ENCODE measurements at places on chromosomes 16 and 17.

DNA sequence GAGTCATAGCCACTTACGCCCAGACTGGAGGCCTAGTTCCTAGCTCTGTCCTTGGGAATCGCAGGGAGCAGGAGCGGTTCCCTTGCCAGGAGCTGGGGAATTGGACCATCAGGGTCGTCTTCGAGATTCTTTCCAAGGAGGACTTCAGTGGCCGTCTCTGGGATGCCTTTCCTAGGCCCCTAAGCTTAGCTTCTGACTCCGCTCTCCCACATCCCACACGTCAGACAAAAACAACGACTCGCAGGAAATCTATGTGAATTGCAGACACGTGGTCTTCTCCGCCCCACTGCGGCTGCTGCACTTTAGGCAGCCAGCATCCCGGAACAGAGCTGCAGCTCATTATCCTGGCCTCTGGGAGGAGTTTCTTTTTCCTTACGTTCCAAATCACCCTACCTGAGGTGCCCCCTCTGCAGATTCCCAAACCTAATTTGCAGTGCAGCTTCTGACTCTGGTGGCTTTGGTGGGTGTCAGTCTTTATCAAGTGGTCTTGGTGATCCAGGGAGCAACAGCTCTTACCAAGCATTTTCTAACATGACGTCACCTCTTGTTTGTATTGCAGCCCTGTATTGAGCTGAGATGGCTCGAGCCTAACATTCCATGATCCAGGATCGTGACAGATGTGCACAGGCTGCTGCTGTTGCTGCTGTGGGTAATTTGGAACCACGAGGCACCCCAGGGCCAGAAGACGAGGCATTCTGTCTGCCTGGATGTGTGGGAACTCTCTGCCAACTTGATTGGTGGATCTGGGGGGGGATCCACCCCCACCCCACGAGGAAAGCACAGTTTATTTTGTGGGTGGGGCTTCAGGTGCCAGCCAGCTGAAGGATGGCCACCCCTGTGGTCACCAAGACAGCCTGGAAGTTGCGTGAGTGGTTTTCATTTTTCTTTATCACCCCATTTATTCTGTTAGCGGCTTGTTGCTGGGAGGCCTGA lies 1.1 kb downstream of the KATNB1 start:
- DNase-seq = peak; percentile 38

DNA sequence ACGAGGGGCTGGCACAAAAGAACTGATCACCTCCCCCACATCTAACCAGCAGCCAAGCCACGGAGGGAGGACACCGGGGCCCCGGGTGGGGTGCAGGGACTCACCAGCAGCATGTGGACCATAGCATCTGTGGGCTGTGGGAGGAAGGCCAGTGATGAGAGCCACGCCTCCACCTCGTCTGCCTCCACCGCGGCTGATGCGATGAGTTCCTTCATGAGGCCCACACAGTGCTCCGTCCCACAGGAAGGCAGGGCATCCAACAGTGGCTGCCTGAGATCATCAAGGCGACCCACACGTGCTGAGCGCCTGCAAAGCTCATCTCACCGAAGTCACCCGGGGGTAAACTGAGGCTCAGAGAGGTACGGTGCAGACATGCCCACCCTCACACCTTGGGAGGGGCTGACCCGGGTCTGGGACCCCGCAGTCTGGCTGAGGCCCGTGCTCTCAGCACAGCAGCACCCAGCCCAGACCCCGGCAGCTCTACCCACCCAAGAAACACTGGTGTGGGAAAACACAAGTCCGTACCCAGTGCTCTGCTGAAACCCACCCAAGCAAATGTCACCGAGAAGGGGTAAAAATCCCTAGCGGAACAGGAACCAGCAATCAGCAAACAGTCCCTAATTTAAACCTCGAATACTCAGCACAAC lies 85.9 kb downstream of the LITAF start:
- DNase-seq = no peak

GRCh38 chr16:30927789-30928378 lies 4.5 kb downstream of the FBXL19 start:
- DNase-seq = no peak

DNA sequence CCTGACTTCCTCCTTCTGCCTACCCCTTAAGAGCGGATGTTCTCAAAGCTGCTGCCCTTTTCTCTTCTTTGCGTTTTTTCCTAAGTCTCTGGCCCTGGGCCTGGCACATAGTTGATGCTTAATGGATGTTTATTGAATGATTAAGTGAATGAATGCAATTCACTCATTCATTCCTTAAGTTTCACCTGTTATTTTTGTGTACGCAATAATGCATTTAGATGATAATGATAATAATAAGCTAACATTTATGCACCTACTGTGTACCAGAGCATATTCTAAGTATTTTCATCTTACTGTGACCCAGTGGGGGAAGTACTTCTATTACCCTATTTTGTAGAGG lies 4.4 kb downstream of the CCL5 start:
- no peak for DNase-seq

DNA sequence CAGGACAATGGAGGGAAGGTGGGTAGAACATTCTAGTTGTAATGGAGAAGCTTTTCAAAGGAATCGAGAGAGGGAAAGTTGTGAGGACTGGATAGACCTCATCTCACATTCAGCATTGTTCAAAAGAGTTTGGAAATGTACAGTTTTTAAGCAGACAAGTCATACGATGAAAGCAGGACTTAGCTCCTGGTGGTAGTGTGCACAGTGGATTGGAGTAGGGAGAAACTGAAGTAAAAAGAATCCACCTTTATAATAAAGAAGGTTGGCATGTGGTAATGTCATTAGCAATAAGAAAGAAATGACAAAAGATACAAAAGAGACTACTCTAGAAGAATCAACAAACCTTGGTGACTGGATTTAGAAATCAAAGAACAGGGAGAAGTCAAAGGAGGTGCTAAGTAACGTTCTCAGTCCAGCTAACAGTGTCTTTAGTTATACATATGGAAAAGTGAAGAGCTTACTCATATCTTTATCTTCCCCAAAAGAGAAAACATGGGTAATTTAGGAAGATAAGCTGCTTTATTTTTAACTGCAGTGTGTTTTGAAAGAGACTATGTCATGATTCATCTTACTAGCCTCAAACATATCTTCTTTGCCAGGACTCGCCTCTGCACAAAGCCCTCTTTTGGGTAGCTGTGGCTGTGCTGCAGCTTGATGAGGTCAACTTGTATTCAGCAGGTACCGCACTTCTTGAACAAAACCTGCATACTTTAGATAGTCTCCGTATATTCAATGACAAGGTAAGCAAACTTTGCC lies 18.7 kb upstream of the EVI2A start:
- DNase-seq = no peak
